ENCODE measurements at places on chromosomes 2 and 18. TPM values are rescaled to one million over a fixed set of nuclear protein-coding genes. Genes with fewer than 3 reads are reported as not detected.

DNA sequence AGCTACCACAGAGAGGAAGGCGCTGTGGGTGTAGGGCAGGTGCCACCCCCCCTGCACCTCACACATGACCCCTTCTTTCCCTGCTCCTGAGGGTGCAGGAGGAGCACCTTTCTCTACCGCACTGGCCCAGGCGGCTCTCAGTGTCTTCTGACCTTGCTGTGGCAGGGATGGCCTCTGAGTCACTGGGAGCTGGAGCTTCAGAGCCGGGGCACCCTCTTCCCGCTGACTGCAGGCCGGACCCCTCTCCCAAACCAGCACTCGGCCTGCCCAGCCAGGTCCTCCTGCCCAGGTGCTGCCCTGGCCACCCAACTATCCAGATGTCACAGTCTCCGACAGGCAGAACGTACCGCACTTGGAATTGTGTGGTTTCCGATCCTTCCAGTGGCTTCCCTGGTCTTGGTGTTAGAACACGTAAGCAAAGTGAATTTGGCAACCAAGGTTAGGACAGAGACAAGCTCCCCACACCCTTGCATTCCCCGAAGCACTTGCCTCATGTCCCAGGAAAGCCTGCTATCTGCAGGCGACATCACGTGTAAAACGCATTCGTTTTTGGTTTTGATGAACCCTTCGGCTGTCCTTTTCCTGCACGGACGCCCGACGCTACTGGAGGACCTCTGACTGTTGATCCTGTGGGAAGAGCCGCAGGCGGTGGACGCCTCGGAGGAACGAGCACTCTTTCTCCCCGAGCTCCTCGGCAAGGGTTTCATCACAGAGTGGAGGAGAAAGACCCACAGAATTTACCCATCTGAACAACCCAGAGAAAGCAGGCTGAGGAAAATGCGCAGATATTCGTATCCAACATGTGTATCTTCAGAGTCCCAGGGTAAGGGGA, 24.7 kb upstream of the KCNG2 start:
- DNase-seq = no peak

- no peak for DNase-seq
Measured at GRCh38 chr2:188751816-188752215, 222.4 kb upstream of the COL3A1 start.

DNA sequence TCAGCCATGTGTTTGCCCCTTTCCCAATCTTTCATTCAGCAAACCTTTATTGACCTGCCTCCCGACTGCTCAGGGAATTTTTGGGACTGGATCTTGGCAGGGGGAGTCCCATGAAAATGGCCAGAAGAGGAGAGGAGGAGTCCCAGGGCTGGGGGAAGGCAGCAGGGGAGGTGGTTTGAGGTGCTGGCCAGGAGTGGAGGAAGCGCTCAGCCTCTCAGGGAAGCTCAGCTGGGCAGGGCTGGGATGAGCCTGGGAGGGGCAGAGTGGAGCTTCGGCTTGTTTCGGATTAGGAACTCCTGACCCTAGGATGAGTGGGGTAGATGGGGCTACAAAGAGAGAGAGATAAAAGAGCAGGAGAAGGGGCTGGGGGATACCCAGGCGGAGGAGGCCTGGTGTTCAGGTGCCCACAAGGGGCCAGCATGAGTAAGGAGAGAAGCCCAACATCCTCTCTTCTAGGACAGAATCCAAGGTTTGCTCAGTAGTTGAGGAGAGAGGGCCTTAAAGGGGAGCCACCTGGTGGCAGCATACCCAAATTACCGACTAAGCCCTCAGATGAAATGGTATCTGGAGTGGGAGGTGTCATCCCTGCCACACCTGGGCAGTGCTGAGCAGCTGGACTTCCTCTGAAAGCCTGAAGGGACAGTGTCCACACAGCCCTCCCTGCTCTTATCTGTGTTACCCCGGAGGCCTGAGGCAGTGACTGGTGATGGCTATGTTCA, 91.1 kb downstream of the INHBB start:
- DNase-seq = no peak

GRCh38 chr2:101956465-101957438, 35.0 kb upstream of the IL1R2 start:
- DNase-seq = no peak

DNA sequence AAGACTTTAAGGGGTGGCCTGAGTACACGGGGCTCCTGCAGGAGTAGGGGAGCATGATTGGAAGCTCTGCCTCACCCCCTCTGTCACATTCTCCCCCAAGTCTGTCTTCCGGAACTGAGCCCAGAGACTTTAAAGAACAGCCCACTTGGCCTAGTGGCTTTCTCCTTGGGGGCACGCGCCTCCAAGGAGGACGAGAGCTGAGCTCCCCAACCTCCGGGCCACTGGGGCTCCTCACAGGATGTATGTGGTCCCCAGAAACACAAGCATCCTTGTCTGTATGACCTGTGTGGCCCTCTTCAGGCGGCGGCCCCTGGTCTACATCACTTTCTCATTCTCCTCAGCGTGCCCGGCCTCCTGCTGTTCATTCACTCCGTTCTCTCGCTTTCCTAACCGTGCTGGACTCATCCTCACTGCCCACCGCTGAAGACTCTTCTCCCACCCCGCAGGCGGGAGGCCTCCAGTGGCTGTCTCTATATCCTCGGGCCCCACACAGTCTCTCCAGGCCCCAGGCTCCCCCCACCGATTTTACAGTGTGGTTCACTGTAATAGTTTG, 23.7 kb downstream of the KCNF1 start:
- no peak for DNase-seq

- DNase-seq = no peak
Measured at GRCh38 chr2:158786897-158787296, 8.2 kb upstream of the DAPL1 start.

DNA sequence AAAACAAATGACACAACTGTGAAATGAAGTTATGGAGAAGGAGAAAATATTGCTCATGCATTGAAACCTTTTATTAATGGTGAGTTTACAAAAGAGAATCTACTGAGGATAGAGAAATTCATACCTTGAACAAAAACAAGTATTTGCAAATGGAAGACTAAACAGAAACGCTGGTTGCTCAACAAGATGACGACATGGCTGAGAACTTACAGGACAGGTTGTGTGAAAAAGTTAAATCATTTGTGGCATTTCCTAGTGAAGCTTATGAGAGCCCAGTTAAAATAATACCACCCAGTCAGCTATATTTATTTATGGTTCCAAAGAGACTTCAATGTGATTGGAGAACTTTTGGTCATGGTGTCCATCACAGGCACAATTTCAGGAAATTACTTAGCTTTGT, 148.6 kb upstream of the PKDCC start:
- no peak for DNase-seq

- DNase-seq = no peak
Measured at GRCh38 chr2:205768815-205769494, 86.7 kb downstream of the NRP2 start.

DNA sequence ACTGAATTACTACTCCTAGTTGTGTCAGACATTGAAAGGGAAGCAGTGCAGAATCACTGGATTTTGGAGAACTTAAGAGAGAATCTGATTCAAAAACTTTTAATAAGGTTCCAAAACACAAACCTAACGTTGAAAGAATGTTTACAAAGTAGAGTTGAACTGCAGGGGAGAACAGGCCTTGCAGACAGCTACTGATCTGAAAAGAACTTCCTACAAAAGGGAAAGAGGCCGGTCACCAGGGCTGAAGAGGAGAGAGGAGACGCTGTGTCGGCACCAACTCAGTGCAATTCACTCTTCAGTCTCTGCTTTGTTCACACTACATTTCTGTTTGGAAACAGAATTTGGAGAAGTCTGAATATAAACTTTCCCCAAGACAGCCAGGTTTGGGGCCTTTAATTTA, 124.0 kb downstream of the GAREM1 start:
- DNase-seq = no peak

GRCh38 chr18:9130806-9131205, 5.8 kb upstream of the ANKRD12 start:
- no peak for DNase-seq

- DNase-seq = no peak
Measured at GRCh38 chr18:37412829-37413228, 152.8 kb downstream of the CELF4 start.

GRCh38 chr2:23828256-23828980, 98.5 kb downstream of the ATAD2B start:
- no peak for DNase-seq

DNA sequence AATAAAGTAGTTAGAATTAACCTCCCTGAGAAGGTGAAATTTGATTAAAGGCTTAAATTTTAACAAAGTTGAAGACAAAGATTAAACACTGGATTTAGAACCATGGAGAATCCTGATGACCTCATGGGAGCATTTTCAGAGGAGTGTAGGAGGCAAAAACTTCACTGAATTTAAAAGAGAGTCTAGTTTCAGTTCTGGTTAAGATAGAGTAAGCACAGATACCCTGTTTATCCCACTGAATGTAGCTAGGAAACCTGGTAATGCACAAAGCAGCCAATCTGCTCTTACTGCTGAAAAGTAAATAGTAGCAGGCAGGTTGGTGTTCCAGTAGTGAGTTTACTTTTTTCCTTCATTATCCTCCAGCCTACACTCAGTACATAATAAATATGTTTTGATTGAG, 654.9 kb upstream of the SYT4 start:
- no peak for DNase-seq

DNA sequence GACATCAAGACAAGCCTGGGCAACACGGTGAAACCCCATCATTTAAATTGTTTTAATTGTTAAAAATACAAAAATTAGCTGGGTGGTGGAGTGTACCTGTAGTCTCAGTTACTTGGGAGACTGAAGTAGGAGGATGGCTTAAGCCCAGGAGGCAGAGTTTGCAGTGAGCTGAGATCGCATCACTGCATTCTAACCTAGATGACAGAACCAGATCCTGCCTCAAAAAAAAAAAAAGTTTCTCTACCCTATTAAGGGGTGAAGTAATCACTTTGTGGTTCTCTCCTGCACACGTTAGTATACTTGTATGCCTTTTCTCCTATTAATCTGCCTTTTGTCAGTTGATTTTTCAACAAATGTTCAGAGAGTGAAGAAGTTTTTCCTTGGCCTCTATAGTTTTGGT, 18.1 kb upstream of the PUM2 start:
- DNase-seq = no peak

DNA sequence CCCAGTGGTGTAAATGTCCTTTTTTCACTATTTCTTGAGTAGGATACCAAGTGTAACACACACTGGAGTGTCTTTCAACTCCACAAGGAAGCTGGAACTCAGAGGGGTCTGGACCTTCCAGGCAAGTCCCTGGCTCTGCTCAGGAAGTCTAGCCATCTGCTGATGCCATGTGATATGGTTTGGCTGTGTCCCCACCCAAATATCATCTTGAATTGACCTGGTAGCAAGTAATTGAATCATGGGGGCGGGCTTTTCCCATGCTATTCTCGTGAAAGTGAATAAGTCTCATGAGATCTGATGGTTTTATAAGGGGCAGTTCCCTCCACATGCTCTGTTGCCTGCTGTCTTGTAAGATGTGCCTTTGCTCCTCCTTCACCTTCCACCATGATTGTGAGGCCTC, 99.4 kb upstream of the CDC42EP3 start:
- DNase-seq = no peak

DNA sequence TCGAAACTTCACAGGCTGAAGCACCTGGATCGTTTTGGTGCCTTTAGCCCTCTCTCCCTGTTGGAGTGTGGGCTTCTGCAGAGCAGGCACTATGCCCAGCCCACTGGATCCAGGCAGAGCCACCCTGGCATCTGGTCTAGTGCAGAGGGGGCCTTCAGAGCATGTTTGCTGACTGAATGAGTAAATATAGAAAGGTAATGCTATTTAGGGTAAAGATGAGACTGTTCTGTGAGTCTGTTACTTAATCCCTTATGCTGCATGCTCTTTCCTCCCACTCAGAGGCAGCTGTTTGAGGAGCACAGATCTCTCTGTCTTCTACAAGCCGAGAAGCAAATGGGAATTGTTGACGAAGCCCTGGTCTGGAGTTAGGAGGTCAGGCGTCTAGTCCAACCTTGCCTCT, 130.2 kb downstream of the RGPD3 start:
- DNase-seq = no peak

DNA sequence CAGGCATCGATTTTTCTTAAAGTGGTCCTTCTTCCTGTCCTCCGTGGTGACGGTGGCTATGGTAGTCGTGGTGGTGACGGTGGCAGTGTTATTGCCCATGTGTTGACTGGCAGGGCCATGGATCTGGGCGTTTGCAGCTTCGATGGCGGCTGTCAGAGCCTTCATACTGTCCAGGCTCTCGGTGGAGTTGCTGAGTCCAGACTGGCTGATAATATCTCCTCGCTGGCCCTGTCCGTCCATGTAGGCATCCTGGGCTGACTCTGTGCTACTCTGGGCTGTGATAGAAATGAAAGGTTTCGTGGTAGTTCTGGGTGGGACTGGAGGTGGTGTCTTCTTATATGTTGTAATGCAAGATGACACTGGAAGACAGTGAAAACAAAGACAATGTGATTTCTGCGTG, 131.9 kb downstream of the TGIF1 start:
- no peak for DNase-seq

APCDD1 gene
- 18.2 TPM for polyA plus RNA-seq

IL1F10 gene
- not detected for polyA plus RNA-seq

PAX8 gene
- 0.05 TPM for polyA plus RNA-seq

BUB1 gene
- polyA plus RNA-seq = 0.38 TPM

HAAO gene
- 4.6 TPM for polyA plus RNA-seq

AOX1 gene
- 7.2 TPM for polyA plus RNA-seq

THOC1 gene
- polyA plus RNA-seq = 19.2 TPM

COL5A2 gene
- 9.0 TPM for polyA plus RNA-seq

KLHL29 gene
- 1.7 TPM for polyA plus RNA-seq

RAB27B gene
- polyA plus RNA-seq = under 0.01 TPM
